ENCODE measurements at places on chromosomes 1 and 21. TPM values are rescaled to one million over a fixed set of nuclear protein-coding genes. Genes with fewer than 3 reads are reported as not detected.

The S100A1 gene
- 1.7 TPM for total RNA-seq

The ESPN gene
- under 0.01 TPM for total RNA-seq

The KCNQ4 gene
- total RNA-seq = not detected

The HES5 gene
- total RNA-seq = not detected

The AUNIP gene
- total RNA-seq = 0.65 TPM

The ZZZ3 gene
- total RNA-seq = 86.5 TPM

The IVL gene
- total RNA-seq = not detected

The NCF2 gene
- total RNA-seq = 1.2 TPM

The LRRC71 gene
- total RNA-seq = not detected

The SERPINC1 gene
- total RNA-seq = not detected

The CD1E gene
- total RNA-seq = not detected

The RNU1-3 gene
- total RNA-seq = under 0.01 TPM

The OR13G1 gene
- not detected for total RNA-seq

The OR2L2 gene
- total RNA-seq = under 0.01 TPM

The IRF6 gene
- total RNA-seq = 0.43 TPM

The AIRE gene
- total RNA-seq = not detected

The SELP gene
- 0.65 TPM for total RNA-seq

The OR2L5 gene
- not detected for total RNA-seq

Measured in articular chondrocyte of knee joint (primary cell).